Ammon's horn (tissue), 1 donor: ENCODE measurements at places on chromosomes 16 and 17.

- no peak for DNase-seq
These were observed 16.8 kb downstream of the ANKS4B start for GRCh38 chr16:21250072-21250923.

GRCh38 chr17:37678036-37678435, 34.8 kb upstream of the DDX52 start:
- no peak for DNase-seq

DNA sequence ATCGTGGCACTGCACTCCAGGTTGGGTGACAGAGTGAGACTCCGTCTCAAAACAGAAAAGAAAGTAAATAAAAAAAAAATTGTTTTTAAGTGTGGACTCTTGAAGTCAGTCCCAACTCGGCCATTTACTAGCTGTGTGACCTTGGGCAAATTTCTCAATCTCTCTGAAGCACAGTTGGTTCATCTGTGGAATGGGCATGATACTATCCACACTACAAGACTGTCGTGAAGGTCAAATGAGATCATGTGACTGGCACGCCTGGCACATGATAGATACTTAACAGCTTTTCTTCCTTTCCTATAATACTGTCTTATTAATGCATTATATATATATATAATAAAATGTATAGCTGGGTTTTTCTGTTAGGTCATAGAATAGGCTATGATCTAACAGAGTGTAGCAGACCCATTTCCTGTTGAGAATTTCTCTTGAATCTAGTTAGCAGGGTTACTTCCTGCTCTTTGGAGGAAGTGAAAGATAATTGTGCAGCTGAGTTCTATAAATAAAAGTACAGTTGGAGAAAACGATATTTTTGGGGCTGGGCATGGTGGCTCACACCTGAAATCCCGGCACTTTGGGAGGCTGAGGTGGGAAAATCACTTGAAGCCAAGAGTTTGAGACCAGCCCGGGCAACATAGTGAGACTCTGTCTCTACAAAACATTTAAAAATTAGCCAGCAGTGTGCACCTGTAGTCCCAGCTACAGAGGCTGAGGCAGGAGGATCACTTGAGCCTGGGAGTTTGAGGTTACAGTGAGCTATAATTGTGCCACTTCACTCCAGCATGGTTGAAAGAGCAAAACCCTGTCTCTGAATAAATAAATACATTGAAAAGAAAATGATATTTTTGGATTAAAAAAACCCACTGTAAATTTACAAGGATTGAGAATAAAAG, 7.3 kb downstream of the MILR1 start:
- DNase-seq, result no peak

GRCh38 chr17:1011760-1012735, 15.1 kb downstream of the TIMM22 start:
- no peak for DNase-seq

DNA sequence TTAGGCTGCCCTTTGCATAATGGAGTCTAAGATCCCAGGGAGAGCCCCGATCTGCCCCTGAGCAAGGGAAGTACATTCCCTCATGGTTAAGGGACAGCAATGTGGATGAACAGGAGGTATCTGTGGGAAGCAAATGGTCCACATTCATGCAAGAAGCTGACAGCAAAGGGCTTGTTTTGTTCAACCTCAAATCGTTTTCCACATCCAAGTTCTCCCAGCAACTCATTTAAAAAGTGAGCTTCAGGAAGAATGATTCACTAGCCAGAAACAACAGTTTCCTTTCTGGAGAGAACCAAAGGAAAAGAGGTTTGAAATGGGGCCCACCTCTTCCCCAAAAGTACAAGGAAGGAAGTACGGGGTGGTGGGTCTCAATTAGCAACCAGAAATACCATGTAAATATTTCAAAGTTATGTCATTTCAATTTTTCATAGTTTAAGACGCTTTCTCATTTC, 9.4 kb downstream of the HSPB9 start:
- no peak for DNase-seq

- DNase-seq, result no peak
These were observed 26.2 kb downstream of the ENDOV start for GRCh38 chr17:80441133-80441578.

DNA sequence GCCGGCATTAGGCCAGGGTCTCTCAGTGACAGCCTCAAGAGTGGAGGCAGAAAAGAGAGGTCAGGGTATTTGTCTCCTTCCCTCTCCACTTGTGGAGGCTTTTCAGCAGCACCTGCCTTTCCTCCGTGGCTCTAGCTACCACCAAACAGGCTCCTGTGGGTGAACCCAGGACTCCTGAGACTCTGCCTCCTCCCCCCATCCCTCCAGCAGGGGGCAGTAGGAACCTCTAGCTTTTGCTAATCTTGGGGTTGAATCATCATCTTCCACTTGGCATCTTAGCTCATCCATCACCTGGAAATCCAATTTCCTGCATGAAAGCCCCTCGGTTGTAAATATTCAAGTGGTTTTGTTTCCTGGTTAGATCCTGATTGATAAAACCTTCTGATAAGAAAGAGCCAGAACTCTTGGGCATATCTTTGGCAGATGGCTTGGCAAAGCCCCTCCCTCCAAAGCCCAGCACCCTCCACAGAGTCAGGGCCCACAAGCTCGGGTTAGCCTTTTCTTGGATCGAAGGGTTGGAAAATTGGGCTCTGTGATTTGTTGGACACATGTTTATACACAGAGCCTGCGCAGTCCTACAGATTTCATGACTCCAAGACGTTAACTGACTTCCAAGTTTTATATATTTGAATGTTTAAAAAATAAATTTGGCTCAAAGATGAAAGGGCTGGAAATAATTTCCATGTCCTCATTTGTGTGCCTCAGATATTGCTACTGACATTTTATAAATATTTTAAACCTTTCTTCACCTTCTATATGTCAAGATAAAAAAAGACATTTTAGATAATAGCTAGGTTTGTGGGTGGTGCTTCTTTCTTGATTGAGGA, 322.1 kb downstream of the MAP2K4 start:
- no peak for DNase-seq

DNA sequence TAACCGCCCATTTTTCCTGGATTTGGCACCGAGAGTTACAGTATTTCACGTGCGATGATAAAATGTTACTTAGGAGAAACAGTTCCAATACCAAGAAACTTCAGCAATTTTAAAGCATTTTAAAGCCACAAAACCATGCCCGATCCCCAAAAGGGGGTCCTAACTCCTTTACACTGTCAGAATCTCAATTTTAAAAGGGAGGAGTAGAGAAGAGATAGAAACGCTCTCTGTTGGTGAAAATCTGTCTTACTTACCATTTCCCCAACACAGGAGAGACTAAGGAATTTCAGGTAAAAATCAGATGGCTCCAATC, 526 bp upstream of the RNASEK start:
- DNase-seq, result no peak

GRCh38 chr17:82534401-82534812, 14.9 kb downstream of the FOXK2 start:
- no peak for DNase-seq

GRCh38 chr17:65277576-65277975, 140.4 kb downstream of the RGS9 start:
- DNase-seq, result no peak

DNA sequence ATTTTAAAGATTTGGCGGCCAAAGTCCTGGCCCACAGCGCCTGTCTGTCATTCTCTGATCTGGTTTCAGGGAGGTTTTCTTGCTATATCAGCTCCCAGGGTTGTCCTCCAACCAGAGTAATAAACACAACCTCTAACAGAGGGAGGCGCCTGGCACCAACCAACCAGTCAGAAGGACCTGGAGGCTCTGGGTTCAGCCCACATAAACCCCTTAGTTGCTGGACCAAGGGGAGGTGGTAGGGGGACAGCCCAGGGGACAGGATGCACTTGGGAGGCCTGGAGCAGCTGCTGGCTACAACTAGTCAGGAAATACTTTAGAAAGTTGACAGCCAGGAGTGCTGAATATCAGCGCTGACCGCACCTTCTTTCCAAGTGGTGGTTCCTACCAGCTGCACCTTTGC, 41.7 kb upstream of the CDRT4 start:
- no peak for DNase-seq

- no peak for DNase-seq
These were observed 19.8 kb upstream of the TANGO6 start for GRCh38 chr16:68823401-68824135.

DNA sequence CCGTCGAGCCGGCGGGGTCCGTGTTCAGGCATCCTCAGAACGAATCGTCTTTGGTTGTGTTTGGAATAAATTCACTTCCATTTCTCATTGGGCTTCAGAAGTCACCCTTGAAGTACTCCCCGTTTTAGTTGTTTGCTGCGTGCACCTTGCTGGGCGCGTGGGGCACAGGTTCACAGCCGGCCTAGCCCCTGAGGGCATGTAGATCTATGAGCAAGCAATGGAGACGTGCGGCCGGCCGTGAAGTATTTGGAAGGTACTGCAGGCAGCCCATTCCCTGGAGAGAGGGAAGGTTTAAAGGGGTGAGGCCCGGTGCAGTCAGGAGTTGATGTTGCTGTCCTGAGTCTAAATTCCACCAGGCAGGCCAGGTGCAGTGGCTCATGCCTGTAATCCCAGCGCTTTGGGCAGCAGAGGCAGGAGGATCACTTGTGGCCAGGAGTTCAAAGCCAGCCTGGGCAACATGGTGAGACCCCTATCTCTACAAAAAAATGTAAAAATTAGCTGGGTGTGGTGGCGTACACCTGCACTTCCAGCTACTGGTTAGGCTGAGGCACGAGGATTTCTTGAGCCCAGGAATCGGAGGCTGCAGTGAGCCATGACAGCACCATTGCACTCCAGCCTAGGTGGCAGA, 714 bp downstream of the ACSF3 start:
- DNase-seq, result no peak

GRCh38 chr16:17171250-17172143, 299.3 kb downstream of the XYLT1 start:
- DNase-seq, result no peak
